ENCODE measurements at places on chromosomes 3 and 15. TPM values are rescaled to one million over a fixed set of nuclear protein-coding genes. Genes with fewer than 3 reads are reported as not detected.

GRCh38 chr15:40252438-40253166 lies 13.7 kb downstream of the PAK6 start:
- DNase-seq, result peak; percentile 76

The GPR156 gene
- total RNA-seq, result 2.1 TPM

GRCh38 chr3:97765336-97765735 lies 778 bp downstream of the ARL6 start:
- DNase-seq, result no peak

DNA sequence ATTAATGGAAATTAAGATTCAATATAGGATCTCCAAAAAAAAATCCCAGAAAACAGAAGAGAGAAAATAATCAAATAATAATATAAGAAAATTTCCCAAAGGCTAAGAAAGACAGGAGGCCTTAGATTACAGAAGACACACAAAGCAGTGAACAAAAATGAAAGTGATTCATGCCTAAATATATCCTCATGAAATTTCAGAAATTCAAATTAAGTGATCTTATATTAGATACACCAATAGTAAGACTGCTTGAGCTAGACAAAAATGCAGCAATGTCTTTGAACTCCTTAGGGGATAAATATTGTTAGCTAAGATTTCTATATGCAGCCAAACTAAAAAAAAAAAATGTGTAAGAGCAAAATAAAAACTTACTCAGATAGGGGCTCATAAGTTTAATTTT lies 44.6 kb upstream of the ARPP21 start:
- DNase-seq, result no peak

- DNase-seq, result no peak
These were observed 221.2 kb downstream of the TUSC7 start for GRCh38 chr3:116930786-116931185.

DNA sequence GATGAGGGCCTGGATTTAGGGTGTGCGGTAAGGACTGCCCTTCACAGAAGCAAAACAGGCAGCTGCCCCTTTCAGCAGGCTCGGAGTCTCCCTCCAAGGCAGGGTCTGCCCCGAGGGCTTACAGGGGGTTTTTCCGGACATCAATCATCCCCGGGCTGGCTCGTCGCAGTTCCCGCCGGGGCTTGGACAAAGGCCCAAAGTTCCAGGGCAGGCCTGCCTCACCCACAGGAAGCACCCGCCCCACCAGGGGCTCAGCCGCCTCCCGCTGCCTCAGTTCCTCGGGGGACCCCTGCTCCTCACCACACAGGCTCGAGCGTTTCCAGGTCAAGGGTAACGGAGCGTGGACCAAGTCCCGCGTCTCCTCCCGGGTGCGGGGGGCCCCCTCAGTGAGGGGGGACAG lies 27.0 kb downstream of the KIF7 start:
- DNase-seq, result no peak

DNA sequence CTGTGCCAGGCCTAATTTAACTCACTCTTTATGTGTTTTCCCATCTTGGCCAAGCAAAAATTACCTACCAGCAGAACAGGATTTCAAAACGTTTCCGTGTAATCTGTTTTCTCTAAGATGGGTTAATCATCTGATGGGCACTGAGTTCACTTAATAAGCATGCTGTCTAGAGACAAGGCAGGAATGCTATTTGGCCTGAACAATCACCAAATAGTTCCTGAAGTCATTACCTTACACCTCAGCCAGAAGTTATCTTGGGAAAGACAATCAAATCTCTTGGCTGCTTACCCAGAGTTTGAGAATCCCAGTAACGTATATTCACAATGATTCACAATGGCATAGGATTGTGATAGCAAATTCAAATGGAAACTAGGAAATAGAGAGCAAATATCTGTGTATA lies 779.1 kb downstream of the CADM2 start:
- no peak for DNase-seq
